CD4-positive, alpha-beta memory T cell (primary cell): ENCODE measurements at places on chromosomes 3 and 15. TPM values are rescaled to one million over a fixed set of nuclear protein-coding genes. Genes with fewer than 3 reads are reported as not detected.

The SATB1 gene
- 211 TPM for total RNA-seq

The CRABP1 gene
- not detected for total RNA-seq

The KY gene
- total RNA-seq: not detected

The MAGI1 gene
- not detected for total RNA-seq

The TM4SF1 gene
- total RNA-seq: not detected

The LTK gene
- total RNA-seq: 3.8 TPM

The SAMD7 gene
- not detected for total RNA-seq

The APBA2 gene
- 52.4 TPM for total RNA-seq

The LARP6 gene
- not detected for total RNA-seq

The FETUB gene
- not detected for total RNA-seq

The NR2E3 gene
- total RNA-seq: not detected

The PRR23E gene
- total RNA-seq: not detected

The PRSS50 gene
- total RNA-seq: not detected

The RAB7A gene
- total RNA-seq: 141 TPM

The PRR23B gene
- total RNA-seq: not detected

The IL17RE gene
- total RNA-seq: 1.5 TPM

The BAHD1 gene
- 49.2 TPM for total RNA-seq

The GPR176 gene
- not detected for total RNA-seq

The FGF12 gene
- total RNA-seq: not detected

The PDCD7 gene
- 30.5 TPM for total RNA-seq

The GAP43 gene
- not detected for total RNA-seq

The MRPS22 gene
- 33.4 TPM for total RNA-seq

The PIERCE2 gene
- not detected for total RNA-seq

The GP9 gene
- not detected for total RNA-seq

The PRTG gene
- total RNA-seq: not detected

The LYZL4 gene
- total RNA-seq: not detected

The HSPBAP1 gene
- 22.9 TPM for total RNA-seq

The DCP1A gene
- 43.5 TPM for total RNA-seq

The GP5 gene
- 3.8 TPM for total RNA-seq

The HHLA2 gene
- 0.58 TPM for total RNA-seq

The KLHL6 gene
- total RNA-seq: 56.1 TPM

The TMEM202 gene
- total RNA-seq: not detected

The P2RY13 gene
- total RNA-seq: not detected

The CPEB1 gene
- total RNA-seq: 0.38 TPM

The ABTB1 gene
- total RNA-seq: 167 TPM

The ZNF80 gene
- 1.1 TPM for total RNA-seq

The MST1 gene
- 10.2 TPM for total RNA-seq

The ANKRD63 gene
- total RNA-seq: not detected

The FBLN2 gene
- total RNA-seq: not detected
